ENCODE measurements at places on chromosomes 7 and 10.

GRCh38 chr7:45993621-45994020 lies 72.5 kb upstream of the IGFBP3 start:
- no peak for DNase-seq

DNA sequence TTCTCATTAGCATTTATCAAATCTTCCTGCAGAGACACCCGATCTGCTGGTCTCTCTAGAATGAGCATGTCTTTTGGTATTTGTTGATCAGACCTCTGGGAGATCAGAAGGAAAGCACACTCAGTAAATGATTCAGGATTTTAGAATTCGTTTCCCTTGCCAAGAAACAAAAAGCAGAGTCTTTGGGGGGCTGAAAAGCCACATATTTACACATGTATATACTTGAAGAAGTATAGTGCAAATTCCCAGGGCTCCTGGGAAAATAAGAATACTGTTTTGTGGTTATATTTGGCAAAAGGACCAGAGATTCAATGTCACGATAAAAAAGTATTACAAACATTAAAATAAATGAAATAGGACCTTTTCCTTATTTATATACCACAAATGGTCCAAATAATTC lies 100.2 kb downstream of the AGMO start:
- DNase-seq = peak; percentile 12

DNA sequence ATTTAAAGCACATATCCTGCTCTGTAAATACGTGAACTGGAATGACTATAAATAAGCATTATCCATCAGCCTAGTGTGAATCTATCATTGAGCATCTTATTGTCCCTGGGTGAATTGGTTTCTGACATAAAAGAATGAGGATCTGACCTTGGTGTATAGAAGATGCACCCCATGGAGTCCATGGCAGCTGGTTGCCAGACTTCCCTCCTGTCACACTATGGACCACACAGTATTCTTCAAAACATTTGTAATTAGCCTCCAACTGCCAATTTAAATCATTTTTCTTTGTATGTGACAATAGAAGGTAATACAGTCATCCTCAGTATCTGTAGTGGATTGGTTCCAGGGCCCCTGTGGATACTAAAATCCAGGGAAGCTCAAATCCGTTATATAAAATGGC lies 238.1 kb upstream of the ZWINT start:
- no peak for DNase-seq

DNA sequence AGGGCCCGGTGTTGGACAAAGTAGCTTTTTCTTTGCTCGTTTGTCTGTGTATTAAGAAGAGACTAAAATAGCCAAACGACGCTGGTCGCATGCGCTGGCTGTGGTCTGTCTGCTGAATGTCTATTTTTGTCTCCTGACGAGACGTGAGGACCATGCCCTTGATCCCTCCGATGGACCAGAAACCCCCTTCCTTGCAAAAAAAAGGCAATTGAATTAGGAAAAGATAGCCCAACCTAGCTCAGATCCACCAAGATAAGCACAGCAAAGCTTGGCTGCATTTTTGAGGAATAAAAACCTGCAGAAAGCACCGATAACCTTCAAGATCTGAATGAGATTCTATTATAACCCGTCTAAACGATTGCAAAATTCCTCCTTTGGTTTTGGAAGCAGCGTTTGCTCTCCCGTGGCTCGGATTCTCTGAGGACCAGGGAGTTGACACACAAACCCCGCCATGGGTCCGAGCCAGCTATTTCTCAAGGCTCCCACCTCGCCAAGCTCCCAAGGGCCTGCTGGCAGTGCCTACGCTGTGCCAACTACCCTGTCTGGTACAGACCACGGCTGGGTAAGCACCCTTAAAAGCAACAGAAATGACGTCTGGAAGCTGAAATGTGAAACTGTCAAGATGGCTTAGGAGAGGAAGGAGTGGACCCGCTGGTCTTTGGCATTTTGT lies 17.7 kb upstream of the TTYH3 start:
- DNase-seq = no peak

DNA sequence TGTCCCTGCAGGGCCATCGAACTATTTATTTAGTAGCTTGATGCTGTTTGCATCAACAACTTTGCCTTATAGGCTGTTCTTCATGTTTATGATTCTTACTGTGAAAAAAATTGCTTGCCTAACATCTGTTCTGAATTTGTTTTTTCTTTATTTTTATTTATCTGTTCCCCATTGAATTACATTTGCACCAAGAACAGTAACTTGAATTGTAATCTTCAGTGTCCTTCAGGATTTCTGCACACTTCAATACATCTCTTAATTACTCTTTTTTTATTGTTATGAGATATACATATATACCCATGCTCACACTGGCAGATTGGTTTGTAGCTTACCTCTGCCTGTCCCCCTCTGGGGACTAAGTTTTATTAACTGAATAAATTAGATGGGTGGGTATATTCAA lies 64.4 kb downstream of the TBXAS1 start:
- DNase-seq = no peak

GRCh38 chr7:64863021-64863420 lies 40.1 kb upstream of the ZNF273 start:
- DNase-seq = no peak

- no peak for DNase-seq
Measured at GRCh38 chr10:132544744-132545658, 7.4 kb downstream of the INPP5A start.

DNA sequence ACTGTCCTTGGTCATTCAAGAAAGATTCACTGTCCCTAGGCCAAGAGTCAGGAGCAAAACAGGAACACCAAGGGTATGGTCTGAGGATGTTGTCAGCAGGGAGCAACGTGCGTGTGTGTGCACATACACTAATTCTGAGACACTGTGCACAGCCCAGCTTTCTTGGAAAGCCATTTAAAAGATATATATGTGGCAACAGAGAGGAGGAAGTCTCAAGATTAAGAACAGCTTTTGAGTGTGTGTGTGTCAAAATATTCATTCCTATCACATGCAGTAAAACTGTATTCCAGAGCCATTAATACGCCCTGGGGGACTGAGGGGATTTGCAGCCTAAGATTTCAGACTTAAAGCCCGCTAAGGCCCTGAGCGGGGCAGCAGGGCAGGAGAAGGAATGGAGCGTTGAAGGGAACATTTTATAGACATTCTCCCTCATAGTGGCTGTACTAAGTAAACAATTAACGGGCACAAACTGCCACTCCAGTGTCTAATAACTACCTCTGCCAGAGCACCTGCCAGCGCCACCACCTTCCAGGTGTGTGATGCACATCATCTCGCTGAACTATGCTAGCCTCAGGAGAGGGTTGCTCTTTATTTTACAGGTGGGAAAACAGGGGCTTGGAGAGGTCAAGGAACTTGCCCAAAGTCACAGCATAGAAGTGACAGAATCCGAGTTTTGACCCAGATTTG lies 2.0 kb downstream of the NOD1 start:
- no peak for DNase-seq

GRCh38 chr10:30748152-30748973 lies 118.8 kb upstream of the LYZL2 start:
- DNase-seq = no peak

- DNase-seq = peak; percentile 57
Measured at GRCh38 chr10:29946953-29947700, 112.3 kb downstream of the JCAD start.

GRCh38 chr7:44401692-44402091 lies 76.3 kb upstream of the CAMK2B start:
- no peak for DNase-seq

All from RWPE1 (cell line).